ENCODE measurements at places on chromosomes 11 and 22.

DNA sequence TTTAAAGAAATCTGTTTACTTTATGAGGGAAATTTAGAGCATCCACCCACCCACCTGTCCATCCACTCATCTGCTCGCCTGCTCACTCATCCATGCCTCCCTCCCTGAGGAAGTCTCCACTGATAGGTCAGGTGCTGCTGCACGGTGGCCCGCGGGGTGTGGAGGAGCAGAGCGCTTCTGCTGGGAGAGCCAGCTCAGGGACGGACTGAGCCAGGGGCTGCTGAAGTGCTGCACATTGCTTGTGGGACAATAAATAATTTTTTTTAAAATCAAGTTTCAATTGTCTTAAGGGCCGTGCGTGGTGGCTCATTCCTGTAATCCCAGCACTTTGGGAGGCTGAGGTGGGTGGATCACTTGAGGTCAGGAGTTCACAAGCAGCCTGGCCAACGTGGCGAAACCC is 148.9 kb downstream of the TBC1D22A start:
- DNase-seq: no peak

DNA sequence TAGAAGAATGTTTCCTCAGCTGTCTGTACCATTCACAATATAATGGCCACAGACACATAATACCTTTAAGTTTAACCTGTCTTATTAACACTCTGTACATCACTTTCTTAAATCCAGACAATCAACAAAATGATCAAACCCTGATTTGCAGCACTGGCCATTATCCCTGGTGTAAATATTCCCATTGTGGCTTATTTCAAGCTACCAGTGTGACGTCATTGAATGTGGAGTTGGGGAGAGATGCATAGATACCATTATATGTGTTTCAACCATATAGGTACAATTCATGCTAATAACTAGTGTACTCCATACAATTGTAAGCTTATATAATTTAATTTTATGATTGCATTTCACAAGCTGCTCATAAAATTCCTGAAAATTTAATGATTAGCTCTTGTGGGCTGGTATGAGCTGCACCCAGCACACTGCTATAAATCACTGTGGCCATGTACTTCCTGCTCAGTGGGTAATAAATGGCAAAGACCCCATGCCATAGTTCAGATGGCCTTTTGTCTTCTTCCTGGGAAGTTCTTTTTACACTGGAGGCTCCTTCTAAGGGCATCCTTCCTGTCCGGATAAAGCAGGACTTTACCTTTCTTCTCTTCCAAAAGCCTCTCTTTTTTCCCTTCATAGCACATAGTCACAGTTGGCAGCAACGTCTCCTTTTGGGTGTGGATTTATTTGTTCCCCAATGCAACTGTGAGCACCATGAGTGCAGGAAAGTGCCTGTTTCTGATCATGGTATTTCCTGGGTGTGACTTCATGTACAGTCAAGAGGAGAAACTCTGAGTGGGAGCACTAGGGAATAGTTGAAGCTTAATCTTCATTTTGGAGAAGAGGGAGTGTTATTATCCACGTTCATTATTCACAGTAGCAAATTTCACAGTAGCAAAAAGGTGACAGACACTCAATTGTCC is 87.8 kb downstream of the MIAT start:
- DNase-seq: no peak

- DNase-seq: no peak
These were observed 813.3 kb downstream of the OPCML start for GRCh38 chr11:132718711-132719671.

- DNase-seq: no peak
These were observed 67.3 kb downstream of the HIPK3 start for GRCh38 chr11:33324302-33324985.

GRCh38 chr22:22834204-22834603 is 53.4 kb upstream of the IGLL5 start:
- DNase-seq: no peak

GRCh38 chr11:117444256-117444655 is 116.6 kb downstream of the CEP164 start:
- DNase-seq: no peak

- DNase-seq: no peak
These were observed 42.1 kb downstream of the PRDM10 start for GRCh38 chr11:129960216-129961214.

GRCh38 chr22:45709060-45709739 is 37.6 kb downstream of the ATXN10 start:
- DNase-seq: no peak

DNA sequence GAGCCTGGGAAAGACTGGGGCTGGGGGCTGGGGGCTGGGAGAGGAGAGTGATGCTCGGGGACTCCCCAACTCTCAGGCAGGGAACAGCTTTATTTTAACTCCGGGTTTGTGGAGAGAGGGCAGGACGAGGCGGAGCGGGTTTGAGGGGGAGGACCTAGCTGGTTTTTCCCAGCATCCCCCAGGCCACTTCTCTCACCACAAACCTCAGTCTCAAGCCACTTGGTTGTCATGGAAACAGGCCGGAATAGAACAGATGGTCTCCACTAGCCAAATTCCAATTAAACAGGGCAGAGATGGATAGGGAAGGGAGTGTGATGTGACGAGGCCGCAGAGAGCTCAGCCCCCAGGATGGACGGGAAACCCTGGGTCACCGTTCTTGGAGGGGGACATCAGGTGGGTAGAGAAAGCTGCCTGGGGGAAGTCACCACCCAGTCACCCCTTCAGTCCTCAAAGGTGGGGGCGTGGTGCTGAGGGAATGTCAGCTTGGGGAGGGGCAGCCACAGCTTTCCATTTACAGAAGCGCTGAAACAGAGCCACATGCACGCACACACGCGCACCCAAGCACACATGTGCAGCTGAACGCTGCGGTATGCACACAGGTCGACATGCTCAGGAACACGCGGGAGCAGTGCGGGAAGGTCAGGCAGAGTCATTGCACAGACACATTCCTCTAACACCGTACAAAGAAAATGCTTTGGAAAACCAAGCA is 19.2 kb downstream of the NECTIN1 start:
- no peak for DNase-seq
